Activated CD4-positive, alpha-beta T cell treated with anti-CD3 and anti-CD28 coated beads, Interleukin-2, amount 50 U/mL, for 16 hours (primary cell): ENCODE measurements at places on chromosomes 4 and X.

GRCh38 chrX:16308773-16309172 is 141.5 kb downstream of the MAGEB17 start:
- no peak for DNase-seq

- peak; percentile 28 for DNase-seq
Measured at GRCh38 chr4:48665555-48666186, 114.4 kb downstream of the FRYL start.

GRCh38 chr4:98680806-98681205 is 22.4 kb upstream of the TSPAN5 start:
- no peak for DNase-seq

DNA sequence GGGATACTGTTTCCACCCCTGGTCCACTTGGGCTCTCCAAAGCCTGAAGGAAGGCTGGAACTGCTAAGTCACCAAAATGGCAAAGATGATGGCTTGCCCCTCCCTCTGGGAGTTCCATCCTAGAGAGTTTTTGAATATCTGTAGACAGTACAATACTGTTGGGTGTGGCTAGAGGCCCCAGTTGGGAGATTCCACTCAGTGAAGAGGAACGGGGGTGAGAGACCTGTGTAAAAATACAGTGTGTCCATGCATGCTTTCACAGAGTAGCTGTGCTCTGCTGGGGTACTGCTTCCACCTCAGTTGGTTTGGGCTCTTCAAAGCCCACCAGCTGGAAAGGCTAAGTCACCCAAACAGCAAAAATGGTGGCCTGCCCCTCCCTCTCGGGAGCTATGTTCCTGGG is 109.8 kb upstream of the APOOL start:
- no peak for DNase-seq

DNA sequence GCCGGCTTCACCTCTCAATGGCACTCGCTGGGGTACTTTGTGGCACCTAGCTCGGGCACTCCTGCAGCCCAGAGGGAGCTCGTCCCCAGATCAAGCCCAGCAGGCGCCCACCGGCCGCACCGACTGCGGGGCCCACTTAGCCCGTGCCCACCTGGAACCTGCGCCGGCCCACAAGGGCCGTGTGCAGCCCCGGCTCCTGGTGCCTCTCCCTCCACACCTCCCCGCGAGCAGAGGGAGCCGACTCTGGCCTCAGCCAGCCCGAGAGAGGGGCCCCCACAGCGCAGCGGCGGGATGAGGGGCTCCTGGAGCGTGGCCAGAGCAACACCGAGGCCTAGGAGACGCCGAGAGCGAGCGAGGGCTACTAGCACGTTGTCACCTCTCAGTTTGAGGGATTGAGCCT is 82.1 kb upstream of the SHISA3 start:
- no peak for DNase-seq
